Stimulated activated CD8-positive, alpha-beta memory T cell treated with anti-CD3 and anti-CD28 coated beads, Interleukin-2, amount 100 ng/mL, for 48 hours (primary cell): ENCODE measurements at places on chromosomes 4 and X.

DNA sequence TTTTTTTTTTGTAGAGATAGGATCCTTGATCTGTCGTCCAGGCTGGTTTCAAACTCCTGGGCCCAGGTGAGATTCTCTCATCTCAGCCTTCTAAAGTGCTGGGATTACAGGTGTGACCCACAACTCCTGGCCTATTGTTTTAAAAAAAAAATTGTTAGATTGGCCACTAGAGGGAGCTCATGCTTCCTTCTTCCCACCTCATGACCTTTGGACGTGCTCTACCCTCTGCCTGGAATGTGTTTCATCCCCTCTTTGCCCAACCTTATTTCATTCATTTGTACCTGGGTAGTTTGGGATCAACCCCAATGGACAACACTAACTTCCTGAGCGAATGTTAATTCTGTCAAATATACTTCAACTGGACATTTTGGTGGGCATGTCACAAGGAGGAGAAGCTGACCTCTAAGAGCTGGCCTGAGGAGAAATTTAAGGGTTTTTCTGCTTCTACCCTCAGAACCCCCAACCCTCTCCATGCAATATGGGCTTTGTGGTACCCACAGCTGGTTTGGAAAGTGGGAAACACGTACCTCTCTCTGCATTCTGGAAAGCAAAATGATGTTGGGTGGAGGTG lies 6.4 kb downstream of the PPEF2 start:
- DNase-seq, result no peak

DNA sequence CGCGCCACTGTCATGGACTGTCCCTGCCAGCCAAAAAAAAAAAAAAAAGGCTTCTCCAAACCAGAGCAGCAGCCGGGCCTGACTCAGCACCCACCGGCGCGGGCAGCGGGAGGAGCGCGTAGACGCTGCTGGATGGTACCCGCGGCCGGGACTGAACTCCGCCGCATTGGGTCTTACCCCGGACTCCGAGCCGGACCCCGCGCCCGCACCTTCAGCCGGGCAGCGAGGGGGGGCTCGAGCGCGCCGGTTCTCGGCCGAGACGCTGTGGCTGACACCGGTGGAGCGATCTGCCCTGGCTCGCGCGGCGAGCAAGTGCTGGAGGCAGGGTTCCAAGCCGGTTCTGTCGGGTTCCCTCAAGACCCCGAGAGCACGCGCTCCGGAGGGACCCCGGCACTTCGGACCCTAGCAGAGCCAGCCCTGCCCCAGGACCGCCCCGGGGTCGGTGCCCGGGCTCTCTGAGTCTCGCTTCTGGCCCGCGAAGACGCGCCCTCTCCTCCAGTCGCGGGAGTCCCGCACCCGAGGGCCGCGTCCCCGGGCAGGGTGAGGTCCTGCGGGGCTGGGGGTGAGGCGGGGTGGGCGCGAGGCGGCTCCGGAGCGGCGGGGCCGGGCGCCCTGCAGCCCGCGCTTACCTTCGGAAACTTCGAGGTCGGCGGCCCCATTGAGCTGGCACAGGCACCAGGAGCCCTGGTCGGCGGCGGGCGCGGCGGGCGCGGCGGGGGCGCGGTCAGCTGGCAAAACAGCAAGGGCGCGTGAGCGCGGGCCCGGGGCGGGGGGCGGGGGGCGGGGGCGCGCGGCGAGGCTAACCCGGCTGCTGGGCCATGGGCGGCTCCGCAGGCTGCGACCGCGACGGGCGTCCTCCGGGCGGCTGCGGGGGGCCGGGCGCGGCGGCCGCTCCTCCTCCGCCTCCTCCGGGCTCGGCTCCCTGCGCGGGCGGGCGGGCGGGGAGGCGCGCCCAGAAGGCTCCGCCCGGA lies 11.8 kb upstream of the MAN2B2 start:
- DNase-seq, result no peak

GRCh38 chrX:65689377-65689776 lies 21.9 kb downstream of the MSN start:
- no peak for DNase-seq

DNA sequence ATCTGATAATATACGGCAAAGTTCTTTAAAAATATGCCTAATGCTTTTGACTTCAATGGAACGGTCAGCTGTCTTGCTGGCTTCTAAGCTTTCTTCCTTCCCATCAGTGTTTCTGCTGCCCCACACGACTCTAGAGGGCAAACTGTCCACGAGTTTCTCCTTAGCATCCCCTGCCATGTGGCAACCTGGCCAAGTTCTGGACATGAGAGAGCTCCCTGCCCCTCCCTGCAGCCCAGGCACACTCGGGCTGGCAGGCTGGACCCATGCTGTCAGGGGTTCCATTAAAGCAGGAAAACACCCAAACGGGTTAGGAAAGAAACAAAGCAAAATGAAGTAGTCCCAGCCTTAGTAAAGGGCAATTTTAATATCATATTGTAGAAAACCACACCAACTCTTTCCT lies 38.8 kb downstream of the KDR start:
- no peak for DNase-seq

DNA sequence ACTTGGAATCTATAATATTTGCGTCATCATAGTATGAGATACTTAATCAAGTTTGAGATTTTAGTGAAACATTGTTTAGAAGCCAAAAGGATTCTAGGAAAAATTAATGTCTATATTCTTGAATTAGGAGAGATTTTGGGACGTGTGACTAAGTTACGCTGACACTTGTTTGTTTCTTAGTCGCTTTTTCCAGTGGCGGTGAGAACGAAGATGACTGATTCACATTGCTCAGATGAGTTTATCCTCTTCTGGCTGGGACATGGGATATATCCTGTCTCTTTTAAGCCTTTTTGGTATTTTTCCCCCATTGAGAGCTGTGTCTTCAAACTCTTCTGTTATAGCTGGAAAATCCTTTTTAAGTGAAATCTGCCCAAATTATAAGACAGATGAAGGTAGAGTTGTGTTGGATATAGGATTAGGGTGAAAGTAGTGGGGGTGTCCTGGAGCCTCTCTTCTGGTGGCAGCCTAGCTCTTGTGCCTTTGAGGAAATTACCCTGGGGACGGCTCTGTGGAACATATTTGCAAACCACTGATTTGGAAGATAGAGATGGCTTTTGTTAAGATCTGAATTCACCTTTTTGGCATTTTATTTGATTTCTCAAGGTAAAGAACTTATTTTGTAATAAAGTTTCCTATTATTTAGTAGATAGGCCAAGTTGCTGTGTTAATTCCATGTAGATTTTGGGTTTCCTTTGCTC lies 49.7 kb downstream of the HTT start:
- DNase-seq, result no peak

GRCh38 chr4:184593461-184593860 lies 55.8 kb downstream of the CASP3 start:
- no peak for DNase-seq

- DNase-seq, result no peak
Measured at GRCh38 chr4:122548886-122549630, 71.8 kb downstream of the IL21 start.

DNA sequence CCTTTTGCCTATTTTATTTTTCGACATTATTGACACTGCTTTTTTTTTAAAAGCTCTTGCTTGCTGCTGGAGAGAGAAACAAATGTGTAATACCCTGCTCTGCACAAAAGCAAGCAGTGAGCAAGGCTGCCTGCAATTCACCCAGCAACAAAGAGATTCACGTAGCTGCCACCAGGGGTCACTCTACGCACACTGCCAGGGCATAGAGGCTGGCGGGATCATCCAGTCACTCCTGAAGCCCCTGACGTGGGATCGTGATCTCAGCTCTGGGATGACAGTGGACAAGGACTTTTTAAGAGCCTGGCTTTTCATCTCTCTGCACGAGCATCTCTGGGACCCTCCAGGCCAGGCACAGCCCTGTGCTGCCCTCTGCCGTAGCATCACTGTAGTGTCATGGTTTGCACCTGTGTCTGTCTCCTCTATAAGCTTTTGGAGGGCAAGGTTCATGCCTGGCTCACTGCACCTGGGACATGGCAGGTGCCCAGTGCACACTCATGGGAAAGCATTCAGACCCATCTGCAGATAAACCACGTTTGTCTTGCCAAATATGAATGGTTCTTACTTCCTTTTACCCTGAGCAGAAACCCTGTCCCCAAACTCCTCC lies 19.8 kb downstream of the C4orf50 start:
- peak; percentile 8 for DNase-seq

- DNase-seq, result no peak
Measured at GRCh38 chr4:20639346-20639745, 60.9 kb upstream of the PACRGL start.
